Right cardiac atrium (tissue), 5 donors: ENCODE measurements at places on chromosomes 7 and 10. TPM values are rescaled to one million over a fixed set of nuclear protein-coding genes. Genes with fewer than 3 reads are reported as not detected.

Gene MYOZ1
- total RNA-seq = 19.5 TPM

Gene TMEM184A
- 0.49 TPM for total RNA-seq

Gene CFAP43
- total RNA-seq = 0.14 TPM

Gene SPOCK2
- 7.8 TPM for total RNA-seq

Gene ZP3
- not detected for total RNA-seq

Gene CUL2
- 28.2 TPM for total RNA-seq

Gene TMEM196
- total RNA-seq = not detected

Gene LRGUK
- 0.06 TPM for total RNA-seq

Gene PLXDC2
- total RNA-seq = 37.4 TPM

Gene PON3
- 1.6 TPM for total RNA-seq

Gene HACD1
- total RNA-seq = 107 TPM

Gene KEL
- total RNA-seq = not detected

GRCh38 chr7:51077316-51077986 lies 239.2 kb downstream of the COBL start:
- no peak for DNase-seq

DNA sequence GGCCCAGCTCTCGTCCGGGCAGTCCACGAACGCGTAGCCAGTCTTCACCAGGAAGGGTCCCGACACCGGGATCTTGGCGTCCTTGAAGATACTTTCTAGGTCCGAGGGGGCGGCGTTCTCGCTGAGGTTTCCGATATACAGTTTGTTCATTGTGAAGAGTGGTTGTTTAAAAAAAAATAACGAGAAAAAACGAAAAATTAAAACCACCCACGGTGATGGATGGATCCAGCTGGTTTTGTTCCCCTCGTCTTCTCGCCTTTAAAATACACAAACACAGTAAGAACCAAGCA lies 385 bp downstream of the IGF2BP3 start:
- DNase-seq = no peak

DNA sequence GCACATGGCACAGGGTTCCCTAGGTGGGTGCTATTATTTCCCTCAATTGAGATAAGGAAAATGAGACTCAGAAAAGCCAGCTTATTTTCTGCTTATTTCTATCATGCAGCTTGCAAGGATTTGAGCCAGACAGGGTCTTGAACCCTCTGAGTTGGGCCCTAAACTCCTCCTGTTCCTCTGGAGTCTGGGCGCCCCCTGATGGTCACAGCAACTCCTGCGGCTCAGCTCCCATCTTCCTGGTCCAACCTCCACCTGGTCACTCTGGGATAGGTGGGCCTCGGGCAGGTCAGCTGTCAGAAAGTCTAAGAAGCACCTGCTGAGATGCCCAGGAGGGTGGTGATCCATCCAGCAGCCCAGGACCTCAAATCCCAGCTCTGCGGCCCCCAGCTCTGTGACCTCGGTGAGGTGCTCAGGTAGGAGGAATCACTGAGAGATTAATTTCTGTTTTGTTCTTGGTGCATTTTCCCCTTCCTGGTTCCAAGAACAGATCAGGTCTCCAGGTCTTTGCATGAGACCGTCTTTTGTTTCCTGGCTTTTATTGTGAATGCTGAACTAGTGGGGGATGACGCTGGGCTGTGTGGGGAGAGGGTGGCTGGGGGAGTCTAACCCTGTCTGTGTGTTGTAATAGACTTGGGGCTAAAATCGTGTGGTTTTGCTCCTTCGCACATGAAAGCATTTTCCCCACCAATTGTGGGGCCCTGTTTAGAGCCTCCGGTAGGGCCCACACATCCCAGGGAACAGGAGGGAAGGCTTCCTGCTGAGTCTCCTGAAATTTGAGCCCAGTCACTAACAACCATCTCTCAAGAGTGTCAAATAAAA lies 32.8 kb downstream of the TMEM130 start:
- no peak for DNase-seq

DNA sequence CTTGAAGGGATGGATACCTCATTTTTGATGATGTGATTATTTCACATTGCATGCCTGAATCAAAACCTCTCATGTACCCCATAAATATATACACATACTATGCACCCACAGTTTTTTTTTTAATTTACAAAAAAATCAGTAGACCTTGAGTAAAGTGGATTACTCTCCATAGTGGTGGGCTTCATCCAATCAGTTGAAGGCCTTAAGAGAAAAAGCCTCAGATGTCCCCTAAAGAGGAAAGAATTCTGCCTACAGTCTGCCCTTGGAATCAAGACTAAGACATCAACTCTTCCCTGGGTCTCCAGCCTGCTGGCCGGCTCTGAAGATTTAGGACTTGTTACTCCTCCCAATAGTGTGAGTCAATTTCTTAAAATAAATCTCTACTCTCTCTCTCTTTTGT lies 1.1 kb downstream of the AZGP1 start:
- no peak for DNase-seq

- DNase-seq = no peak
Observed at GRCh38 chr10:72162978-72163377, 52.8 kb upstream of the ANAPC16 start.

DNA sequence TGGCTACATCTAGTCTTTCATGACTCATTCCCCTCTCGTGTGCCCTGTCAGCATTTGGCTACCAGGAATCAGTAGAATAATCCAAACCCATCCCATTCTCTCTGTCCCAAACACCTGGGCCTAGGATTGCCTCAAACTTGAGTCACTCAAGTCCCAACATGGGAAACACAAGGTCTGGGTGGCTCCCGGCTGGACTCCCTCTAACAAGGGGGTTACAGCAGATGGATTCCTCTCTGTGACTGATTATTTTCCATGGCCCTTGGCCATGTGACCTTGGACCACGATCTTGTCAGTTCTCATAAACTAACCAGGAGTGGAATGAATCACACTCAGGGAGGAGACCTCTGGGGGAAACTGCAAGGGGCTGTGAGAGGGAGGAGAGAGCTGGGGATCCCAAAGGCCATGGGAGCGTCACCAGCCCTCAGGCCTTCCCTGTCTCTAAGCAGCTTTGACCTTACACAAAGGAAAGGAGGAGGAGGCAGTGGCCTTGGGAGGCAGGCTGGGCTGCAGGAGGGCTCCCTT lies 533.1 kb downstream of the KCNMA1 start:
- peak; percentile 73 for DNase-seq

- no peak for DNase-seq
Observed at GRCh38 chr7:102431617-102432298, 1.6 kb upstream of the ORAI2 start.

DNA sequence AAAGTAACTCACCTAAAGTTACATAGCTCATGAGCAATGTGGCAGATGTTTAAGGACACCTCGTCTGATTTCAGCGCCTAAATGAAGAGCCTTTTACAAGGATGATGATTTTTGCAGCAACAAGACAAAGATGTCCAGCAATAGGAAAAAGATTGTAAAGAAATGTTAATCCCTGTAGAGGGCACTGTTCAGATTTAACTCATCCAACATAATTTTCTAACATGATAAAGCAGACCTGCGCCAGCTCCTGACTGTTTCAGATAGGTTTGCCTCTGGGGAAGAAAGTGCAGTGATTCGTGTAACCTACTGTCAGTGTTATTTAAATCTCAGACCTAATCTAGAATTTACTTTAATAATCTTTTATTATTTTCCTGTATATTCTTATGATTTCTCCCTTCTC lies 595.2 kb downstream of the AUTS2 start:
- DNase-seq = no peak

DNA sequence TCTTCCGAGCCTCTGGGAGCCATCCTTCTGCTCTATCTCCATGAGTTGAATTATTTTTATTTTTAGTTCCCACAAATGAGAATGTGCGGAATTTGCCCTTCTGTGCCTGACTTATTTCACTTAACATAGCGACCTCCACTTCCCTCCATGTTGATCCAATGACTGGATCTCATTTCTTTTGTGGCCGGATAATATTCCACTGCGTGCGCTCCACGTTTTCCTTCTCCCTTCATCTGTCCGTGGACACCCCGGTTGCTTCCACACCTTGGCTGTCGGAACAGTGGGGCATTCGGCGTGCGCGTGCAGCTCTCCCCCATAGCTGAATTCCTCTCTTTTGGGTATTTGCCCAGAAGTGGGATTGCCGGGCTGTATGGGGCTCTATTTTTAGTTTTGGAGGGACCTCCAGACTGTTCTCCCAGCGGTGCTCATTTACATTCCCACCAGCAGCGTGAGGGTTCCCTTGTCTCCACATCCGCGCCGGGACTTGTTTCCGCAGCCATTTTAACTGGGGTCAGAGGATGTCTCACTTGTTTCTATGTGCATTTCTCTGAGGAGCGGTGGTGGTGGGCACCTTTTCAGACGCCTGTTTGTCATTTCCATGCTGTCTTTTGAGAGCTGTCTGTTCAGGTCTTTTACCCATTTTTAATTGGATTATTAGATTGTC lies 51.0 kb upstream of the SUN1 start:
- no peak for DNase-seq

- no peak for DNase-seq
Observed at GRCh38 chr7:116095396-116095795, 64.8 kb upstream of the TFEC start.

GRCh38 chr7:5743803-5744202 lies 37.7 kb downstream of the RNF216 start:
- no peak for DNase-seq

- no peak for DNase-seq
Observed at GRCh38 chr10:79097021-79097872, 28.5 kb downstream of the ZMIZ1 start.

DNA sequence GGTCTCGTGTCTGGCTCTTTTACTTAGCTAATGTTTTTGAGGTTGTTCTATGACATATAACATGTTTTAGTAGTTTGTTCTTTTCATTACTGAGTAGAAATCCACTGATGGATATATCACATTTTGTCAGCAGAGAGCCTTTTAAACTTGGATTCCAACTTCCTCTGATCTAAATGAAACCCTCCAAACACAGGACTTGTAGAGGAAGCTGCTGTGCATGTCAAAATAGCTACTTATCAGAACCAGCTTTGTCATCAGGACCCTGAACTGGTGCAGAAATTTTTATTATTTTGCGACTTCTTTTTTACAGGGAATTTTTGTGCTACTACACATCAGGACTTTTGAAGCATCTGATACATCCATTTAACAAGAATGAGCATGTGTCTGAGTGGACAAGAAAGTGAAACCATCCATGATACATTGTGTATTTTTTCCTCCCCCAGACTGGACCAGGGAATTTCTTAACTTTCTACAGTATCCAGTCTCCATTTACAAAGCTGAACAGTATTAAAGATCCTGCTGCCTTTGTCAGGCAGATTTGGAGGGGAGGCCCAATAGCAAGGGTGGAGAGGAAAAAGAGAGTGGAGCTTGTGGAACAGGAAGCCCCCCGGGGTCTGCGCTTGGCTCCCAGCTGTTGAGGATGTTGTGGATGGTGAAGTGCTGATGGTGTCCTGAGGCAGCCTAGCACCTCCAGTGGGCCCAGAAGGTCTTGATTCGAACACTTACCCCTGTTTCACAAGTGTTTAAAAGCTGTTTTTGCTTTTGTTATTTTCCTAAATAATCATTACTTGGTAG lies 29.3 kb upstream of the MTPAP start:
- DNase-seq = no peak

DNA sequence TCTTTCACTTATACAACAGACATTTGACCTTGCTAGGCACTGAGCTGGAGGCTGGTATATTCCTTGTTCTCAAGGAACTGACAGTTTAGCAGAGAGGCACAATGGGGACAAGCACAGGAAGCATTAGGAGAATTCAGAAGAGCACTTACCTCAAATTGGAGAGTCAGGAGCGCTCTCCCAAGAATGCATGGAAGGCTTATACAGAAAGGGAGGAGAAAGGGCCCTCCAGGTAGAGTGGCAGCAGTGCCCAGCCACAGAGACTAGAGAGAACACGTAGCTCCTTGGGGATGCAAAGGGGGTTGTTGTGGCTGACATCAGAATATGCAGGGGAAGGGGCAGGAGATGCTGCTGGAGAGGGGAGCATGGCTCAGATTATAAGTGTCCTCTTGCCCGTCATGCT lies 78.2 kb upstream of the MKLN1 start:
- no peak for DNase-seq

DNA sequence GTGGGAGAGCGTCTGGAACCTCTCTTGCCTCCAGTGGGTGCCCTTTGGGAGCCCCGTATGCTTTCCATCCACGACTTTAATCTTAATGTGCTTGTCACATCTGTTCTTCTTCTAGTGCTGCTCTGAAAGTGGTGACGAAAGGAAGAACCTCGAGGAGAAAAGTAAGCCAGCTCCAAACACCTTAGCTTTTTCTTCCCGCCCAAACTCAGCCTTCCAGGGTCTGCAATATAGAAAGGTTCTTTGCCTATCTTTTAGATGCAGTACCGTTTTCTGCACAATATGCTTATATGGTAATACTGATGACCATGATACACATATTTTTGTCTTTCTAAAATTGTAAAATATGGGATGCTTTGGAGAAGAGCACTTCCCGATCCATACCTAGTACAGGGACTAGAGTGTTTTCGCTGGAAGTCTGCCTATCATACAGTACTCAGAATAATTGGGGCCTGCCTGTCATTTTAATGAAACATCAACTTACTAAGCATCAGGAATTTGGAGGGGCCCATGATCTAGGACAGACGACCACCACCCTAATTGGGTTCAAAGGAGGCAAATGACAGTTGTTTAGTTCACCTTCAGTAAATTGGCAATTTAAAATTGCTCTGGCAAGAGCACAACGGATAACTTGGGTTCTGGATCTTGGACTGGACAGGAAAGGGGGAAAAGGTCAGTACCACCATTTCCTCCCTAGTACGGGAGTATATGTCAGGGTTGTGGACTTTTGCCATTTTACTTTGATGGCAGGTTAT lies 884 bp downstream of the RINT1 start:
- DNase-seq = no peak

GRCh38 chr7:154767821-154768415 lies 235.0 kb downstream of the PAXIP1 start:
- DNase-seq = no peak

DNA sequence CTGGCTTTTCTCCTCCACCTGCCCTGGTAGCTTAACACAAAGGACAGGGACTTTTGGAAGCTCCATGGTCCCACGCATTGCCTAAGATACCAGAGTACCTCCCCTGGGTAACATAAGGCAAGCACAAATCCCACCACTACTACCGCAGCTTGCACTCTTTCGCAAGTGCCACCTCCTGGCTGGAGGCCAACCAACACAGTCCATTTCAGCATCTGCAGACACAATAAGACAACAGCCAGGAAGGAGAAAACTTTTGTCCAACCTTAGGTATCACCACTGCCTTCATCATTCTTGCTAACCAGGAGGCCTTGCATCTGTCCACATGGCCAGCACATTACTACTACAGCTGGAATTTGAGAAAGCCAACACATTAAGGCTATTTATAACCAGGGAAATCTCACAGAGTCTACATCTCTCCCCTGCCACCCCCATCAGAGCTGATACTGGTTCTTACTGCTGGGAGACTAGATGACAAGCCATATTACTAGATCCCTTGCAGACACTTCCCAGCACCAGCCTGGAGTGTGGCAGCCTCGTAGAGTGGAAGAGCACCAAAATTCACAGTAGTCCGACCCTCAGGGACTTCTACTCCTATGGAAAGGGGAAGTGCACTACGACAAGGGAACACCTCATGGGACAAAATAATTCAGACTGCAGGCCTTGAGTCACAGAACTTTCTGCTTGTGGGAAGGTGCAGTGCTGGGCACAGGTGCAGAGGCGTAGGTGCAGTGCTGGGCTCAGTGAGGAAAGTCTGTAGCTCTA lies 39.8 kb upstream of the CDK13 start:
- no peak for DNase-seq

- DNase-seq = no peak
Observed at GRCh38 chr7:157980774-157981173, 606.8 kb downstream of the PTPRN2 start.

- DNase-seq = peak; percentile 81
Observed at GRCh38 chr7:4830176-4830575, 31.7 kb downstream of the PAPOLB start.

- no peak for DNase-seq
Observed at GRCh38 chr7:19161671-19162070, 16.4 kb upstream of the FERD3L start.
